Brain (organoid and tissue), 16 donors: ENCODE measurements at places on chromosomes 2 and 18.

DNA sequence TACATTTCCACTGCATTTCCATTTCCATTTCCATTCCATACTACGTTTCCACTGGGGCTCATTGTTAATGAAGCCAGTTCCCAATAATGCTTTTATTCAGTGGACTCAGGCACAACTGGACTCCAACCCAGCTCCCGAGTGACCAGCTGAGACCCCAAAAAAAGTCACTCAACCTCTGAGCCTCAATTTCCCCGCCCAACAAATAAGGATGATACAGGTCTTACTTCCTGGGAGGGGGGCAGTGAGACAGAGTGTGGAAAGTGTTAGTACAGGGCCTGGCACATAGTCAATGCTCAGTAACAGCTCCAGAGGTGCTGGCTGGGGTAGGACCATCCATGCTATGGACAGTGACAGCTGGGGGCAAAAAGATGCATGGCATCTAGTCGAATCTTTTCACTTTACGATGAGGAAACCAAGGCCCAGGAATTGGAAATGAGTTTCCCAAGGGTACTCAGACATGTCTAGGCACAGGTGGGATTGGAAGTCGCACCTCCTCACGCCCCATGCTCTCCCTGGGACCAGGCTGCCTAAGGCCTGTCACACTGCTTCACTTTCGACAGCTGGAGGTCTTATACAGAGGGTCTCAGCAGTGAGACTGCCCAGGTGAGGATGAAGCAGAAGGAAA, 226.5 kb downstream of the ANAPC1 start:
- DNase-seq: no peak

- DNase-seq: peak; percentile 59
Observed at GRCh38 chr18:59056706-59057492, 82.8 kb upstream of the SEC11C start.

DNA sequence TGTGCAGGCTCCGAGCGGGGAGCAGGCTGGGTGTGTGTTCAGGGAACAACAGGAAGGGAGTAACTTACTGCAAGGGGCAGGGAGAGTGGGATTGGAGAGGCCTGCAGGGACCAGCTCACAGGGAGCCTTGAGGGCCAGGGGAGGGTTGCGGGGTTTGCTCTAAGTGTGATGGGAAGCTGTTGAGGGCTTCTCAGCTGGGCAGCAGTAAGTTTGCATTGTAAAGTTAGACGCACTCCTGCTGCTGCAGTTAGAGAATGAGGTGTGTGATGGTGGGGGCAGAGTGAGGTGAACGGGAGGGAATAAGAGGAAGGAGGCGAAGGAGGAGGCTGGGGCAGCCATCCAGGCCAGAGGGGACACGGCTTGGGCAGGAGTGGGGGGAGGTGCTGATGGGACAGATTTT, 53.4 kb downstream of the BOLA3 start:
- DNase-seq: no peak

GRCh38 chr2:210528716-210529115, 27.7 kb upstream of the CPS1 start:
- DNase-seq: no peak

GRCh38 chr2:8489221-8489620, 192.6 kb upstream of the ID2 start:
- DNase-seq: no peak

DNA sequence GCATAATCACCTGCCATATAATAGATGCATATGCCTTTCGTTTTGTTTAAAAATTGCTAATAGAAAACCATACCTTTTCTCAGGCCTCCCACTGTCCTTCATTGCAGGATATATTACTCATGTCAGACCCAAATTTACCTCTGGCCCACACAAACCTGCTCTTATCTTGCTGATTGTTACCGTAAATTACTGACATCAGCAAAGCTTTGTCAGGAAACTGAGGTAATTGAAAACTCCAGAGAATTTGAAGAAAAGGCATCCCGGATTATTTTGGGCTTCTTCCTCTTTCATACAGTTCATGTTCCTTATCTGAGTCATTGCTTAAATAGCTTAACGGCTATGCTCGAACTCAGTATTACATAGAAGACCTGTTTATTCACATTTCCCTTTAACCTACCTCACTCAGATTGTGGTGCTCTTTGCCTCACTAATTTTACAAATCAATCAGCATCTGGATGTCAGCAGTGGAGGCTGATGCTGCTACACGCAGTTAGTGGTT, 145.7 kb downstream of the ZEB2 start:
- DNase-seq: no peak

DNA sequence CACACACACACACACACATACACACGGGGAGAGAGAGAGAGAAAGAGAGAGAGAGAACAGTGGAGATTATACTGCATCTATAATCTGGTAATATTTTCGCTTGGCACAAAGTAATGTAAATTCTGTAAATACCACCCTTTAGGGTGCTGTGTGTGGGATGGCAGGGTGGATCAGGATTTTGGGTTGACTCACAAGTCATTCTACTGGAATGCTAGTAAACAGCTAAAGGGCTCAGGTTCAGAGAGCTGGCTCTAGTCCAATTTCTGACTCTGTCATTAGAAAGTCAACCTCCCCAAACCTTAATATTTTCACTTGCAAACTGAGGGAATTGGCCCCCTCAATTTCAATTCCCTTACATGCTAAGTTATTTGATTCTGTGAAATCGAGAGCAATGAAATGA, 308.3 kb downstream of the TSN start:
- no peak for DNase-seq

GRCh38 chr2:234977228-234977679, 25.4 kb downstream of the SH3BP4 start:
- no peak for DNase-seq

GRCh38 chr2:192499476-192499875, 304.7 kb upstream of the TMEFF2 start:
- no peak for DNase-seq

DNA sequence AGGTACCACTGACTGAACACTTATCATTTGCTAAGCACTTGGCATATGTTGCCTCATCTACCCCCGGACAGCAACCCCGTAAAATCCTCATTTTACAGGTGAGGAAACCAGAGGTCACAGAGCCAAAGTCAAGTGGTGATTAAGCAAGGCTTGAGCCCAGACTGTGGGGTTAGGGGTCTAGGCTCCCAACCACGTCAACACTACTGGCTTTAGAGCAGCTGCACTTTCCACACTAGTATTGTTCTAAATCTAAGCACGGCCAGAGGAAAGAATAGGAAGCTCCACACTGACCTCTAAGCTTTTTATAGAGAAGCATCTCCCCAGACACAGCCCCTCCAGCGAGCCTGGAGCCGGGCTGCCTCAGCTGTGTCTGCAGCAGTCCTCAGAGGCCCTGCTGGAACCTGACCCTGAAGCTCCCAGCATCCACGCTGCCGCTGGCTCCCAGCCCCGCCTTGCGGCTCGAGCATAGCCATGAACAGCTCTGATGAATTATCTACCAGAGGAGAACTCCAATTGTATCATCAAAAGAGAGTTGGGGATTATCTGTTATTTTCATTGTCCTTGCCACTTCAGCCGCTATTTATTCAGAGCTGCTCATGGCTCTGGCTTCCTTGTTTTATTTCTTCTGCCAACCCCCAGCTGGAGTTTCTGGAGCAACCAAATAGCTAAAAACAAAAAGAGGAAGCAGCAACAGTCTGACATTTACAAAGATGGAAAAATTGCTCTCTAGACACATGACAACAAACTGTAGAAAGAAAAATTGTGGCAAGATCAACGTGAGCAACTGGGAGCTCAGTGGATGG, 62.2 kb upstream of the RTN4 start:
- DNase-seq: peak; percentile 58

GRCh38 chr2:46299365-46300263, 2.4 kb downstream of the EPAS1 start:
- DNase-seq: peak; percentile 67
